ENCODE measurements at places on chromosomes 16 and 17.

DNA sequence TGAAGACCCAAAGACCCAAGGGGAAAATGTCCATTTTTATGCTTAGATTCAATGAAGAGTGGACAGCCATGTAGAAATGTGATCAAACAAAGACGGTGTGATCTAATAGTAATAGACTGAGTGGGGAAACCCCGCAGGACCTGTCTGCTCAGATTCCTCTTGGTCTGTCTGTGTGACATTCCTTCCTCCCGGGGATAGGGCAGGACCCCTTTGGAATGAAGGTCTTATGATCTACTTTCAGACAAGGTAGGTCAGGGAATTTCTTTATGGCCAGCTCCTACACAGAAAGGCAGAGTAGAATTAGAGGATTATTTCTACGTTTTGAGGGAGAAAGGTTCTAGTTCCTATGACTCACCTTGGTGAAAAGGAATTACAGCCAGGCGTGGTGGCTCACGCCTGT lies 267.6 kb downstream of the STX8 start:
- no peak for DNase-seq

GRCh38 chr17:82232322-82232820 lies 3.5 kb downstream of the SLC16A3 start:
- peak; percentile 40 for DNase-seq

GRCh38 chr16:66382171-66382965 lies 15.9 kb downstream of the CDH5 start:
- no peak for DNase-seq

- DNase-seq = no peak
Measured at GRCh38 chr17:75325827-75326225, 36.6 kb upstream of the SLC25A19 start.

GRCh38 chr17:30021708-30022317 lies 80.4 kb downstream of the EFCAB5 start:
- no peak for DNase-seq
